ENCODE measurements at places on chromosomes 3 and 15.

DNA sequence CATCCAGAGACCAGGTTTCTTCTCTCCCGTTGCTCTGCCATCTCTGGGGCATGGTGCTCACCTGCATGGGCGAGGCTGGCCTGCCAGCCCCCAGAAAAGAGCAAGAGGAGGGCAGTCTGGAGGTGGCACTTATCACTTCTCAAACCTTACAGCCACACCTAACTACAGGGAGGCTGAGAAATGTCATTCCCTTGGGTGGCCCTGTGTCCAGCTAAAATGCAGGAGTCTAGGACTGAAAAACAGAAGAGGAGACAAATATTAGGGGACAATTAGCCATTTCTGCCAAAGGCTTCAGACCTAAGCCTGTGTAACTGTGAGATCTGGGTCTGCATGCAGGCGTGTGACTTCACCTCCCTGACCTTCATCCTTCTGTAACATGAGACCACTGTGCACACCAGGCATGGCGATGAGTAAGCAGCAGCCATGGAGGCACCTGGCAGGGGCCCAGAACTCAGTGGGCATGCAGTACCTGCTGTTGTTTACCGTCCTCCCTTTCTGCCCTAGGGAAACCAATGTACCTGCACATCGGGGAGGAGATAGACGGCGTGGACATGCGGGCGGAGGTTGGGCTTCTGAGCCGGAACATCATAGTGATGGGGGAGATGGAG lies 83.4 kb downstream of the MESD start:
- no peak for DNase-seq

DNA sequence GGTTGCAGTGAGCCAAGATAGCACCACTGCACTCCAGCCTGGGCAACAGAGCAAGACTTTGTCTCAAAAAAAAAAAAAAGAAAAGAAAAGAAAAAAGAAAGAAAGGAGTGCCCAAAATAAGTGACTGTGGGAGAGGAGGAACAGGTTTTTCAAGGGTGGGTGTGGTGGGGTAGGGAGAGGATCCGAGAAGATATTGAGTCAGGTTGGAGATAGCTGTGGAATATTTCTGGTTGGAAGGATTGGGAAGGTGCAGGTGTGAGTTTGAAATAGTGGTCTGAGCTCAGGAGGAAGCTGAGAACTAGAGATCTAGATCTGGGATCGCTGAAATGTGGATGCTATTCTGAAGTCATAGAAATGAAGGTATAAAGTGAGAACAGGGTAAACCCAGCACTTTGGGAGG lies 7.8 kb downstream of the SCAMP2 start:
- DNase-seq: no peak

- no peak for DNase-seq
These were observed 352.0 kb upstream of the ADAMTS9 start for GRCh38 chr3:65039754-65040210.

GRCh38 chr3:110199588-110199943 lies 862.2 kb upstream of the DPPA4 start:
- no peak for DNase-seq

DNA sequence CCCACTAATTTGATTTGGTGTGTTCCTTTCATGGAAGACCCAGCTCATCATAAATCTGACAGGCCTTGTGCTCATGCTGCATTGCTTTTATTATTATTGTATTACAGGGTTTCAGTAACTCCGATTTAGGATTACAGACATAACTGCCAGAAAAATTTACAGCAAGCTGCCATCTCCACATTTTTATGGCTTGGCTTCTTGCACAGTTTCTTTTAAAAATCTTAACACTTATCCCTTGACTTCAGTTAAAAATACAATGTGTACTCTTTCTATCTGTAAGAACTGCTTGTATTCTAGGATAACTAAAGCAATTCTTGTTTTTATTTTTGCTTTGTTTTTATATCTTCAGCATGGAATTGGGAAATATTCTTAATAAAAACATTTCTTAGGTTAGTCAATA lies 612.2 kb downstream of the DIPK2A start:
- DNase-seq: no peak
